ENCODE measurements at places on chromosomes 7 and 10. TPM values are rescaled to one million over a fixed set of nuclear protein-coding genes. Genes with fewer than 3 reads are reported as not detected.

- DNase-seq: no peak
Measured at GRCh38 chr10:17965649-17966235, 14.0 kb downstream of the SLC39A12 start.

DNA sequence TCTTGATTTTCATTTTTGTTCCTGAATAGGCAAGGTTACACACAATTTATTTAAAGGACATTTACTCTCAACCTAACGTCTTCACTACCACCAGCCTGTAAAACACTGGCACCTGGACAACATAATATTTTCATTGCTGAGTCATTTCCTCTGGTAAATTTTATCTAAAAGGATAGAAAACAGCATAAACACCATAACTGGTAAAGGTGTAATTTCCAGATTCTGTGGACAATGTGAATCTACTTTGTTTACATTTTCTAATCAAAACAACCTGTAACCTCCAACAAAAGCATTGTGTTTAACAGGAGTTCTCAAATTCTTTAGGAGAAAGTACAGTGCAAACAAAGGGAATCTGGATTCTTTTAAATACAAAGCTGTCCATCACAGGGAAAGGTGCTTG is 472.0 kb upstream of the AKR1E2 start:
- no peak for DNase-seq

- DNase-seq: no peak
Measured at GRCh38 chr7:138974675-138975292, 6.4 kb downstream of the KIAA1549 start.

DNA sequence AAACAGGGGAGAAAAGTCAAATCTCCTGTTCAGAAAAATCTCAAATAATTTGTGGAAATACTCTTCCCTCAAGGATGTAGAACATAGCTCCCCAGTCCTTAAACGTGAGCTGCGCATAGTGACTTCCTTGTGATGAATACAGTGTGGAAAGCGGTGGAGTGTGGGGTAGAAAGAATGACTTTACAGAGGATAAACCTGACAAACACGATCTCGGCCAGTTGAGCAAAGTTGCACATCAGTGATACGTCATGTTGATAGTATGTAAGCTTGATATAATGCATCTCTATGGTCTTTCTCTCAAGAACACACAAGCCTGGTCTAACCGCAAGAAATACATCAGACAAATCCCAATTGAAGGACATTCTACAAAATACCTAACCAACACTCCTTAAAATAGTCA is 32.0 kb upstream of the ZCCHC24 start:
- no peak for DNase-seq

DNA sequence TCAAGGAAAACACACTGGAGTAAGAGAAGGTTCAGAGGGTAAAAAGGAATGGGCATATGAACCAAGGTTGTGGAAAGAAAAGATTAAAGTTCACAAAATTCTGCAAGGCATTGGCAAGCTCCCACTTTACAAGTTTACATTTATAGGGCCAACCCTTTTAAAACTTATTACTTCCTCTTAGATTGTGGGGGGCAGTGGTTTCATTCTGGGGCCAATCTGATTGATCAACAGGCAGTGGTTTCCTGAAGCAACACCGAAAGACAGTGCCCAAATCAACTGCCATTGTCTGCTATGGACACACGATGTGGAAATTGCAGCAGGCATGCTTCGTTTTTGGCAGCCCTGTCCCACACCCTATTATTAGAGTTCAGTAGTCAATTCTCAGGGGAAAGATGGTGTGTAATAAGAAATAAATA is 154.0 kb downstream of the SGMS1 start:
- no peak for DNase-seq

DNA sequence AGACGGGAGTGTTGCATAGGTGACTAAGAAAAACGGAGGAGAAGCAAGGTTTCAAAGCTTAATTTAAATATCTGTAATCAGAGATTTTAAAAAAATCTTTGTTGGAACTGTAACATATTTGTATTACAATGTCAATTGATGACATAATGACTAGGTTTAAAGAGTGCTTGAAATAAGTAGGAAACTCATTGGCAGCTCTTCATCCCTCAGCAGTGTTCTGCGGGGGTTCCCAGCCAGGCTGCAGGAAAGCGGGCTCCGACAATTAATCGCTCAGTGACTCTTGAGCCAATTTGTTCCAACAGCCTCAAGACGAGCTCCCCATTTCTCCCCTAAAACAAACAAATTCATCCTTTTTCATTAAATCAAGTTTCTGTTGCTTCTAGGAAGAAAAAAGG is 22.6 kb downstream of the CPXM2 start:
- DNase-seq: no peak

DNA sequence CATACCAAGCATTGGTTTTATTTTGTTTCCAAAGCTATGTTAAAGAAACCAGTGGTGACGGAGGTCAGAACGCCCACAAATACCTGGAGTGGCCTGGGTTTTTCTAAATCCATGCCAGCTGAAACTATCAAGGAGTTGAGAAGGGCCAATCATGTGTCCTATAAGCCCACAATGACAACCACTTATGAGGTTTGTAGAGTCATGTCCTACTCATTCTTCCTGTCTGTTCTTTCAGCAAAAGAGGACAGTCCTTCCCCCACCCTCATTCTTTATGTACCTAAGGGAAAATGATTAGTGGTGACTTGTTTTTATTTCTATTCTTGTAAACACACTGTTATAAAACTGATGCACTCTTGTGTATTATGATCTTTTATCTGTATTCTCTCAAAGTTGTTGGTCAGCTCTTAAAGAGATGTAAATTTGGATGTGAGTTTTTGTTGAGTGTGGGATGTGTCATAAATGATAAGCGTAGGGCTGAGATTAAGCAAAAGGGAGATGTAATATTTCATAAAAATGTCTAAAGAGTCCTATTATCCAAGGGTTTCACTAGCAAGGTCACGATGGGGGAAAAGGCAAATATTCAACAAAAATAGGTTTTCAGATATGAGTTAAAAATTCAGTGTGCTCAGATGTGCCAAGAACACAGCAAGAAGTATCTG is 294.4 kb downstream of the BICC1 start:
- DNase-seq: no peak

GRCh38 chr10:99008054-99008453 is 227.6 kb downstream of the HPSE2 start:
- no peak for DNase-seq

DNA sequence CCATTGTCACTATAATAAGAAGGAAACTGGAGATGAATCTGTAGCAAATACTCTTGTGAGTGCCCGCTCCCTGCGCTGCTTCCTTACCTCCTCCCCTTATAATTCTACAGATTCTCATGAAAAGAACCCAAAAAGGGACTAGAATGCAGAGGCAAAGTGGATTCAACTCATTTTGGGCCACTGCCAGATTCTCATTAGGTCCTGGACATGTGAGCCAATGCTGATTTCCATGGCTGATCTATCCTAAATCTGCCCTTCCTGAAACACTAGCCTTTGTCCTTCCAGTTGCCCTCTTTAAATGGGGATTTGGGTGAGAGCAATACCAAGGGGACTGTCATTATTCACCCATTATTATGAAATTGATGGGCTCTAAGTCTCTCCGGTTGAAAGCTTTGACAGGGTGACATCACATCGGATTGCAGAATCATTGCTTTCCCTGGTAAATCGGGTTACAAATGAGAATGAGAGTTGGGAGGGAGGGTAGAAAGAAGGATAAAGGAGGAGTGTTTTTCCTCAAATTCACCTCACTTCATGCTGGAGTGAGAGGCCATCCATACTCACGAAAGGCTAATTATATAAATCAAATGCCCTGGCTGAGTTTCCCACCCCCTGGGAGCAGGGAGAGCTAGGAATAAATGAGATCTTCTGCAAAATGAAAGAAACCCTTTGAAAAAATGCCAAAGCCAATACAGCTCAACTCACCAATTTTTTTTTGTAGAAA is 37.5 kb downstream of the PTN start:
- no peak for DNase-seq

- DNase-seq: no peak
Measured at GRCh38 chr10:69486922-69487730, 35.9 kb downstream of the TSPAN15 start.

DNA sequence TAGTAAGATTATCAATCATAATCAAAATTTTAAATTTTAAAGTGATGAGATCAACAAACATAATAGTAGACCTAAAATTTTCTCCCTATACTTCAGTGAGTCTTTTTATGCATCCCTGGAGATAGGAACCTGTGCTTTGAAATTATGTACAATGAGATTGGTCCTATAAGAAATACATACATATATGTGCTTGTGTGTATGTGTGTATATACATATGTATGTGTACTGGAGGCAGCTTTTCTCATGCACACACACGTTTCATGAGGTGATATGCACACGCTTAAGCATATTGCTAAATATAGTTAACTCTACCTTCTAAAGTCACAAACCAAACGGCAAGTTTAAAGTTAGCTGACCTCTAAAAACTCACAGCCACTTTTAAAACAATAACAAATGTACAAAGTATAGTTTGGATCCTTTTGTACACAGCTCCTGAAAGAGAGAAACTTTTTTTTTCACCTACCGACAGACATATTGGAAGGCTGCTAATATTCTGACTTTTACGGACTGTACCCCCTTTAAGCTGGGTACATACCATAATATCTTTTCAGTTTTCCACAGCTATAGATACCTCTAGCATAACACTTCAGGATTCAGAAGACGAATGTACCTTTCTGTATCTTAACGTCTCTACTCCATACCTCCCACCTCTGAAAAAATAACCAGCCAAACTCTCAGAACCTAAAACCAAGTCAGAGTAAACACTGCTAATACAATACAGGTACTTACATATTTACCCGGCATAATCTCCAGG is 3.3 kb downstream of the ITGB1 start:
- no peak for DNase-seq

- DNase-seq: no peak
Measured at GRCh38 chr10:13502380-13502779, 26.4 kb downstream of the BEND7 start.

- no peak for DNase-seq
Measured at GRCh38 chr10:43570971-43571370, 3.4 kb downstream of the ZNF239 start.

DNA sequence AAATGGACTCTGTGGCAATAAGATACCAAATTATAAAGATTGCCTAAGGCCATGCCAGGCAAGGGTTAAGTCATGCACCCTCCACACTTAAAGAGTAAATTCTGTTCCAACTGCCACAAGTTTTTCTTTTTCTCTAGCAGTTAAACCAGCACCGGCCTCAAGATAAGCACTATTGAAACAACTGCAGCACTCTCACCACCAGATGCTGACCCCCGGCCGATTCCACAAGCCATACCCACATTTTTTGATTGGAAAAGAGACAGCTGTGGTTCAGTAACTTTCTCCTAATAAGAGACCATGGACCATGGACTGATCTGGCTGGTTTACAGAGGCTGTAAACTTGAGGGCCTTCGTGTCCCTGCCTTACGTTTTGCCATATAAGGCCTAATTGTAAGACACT is 44.9 kb downstream of the GRM8 start:
- no peak for DNase-seq

- no peak for DNase-seq
Measured at GRCh38 chr7:83732305-83732704, 83.4 kb upstream of the SEMA3E start.

GRCh38 chr10:22834471-22834870 is 93.4 kb upstream of the ARMC3 start:
- no peak for DNase-seq

DNA sequence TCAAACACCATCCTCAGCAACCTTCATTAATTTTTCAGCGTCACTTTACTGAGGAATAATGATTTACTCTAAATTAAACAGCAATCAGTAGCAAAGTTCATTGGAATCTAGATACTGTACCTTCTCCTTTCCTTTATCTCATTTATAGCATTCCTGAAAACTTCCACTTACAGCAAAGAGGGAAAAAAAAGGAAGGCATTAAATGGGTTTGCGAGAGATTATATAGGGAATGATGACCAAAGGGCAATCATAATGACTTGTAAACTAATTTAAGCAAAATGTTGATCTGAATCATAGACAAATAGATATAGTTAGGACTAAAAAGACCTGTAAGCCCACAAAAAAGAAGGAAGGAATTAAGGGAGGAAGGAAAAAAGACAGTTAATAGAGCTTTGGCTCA is 42.0 kb downstream of the IPMK start:
- no peak for DNase-seq

PHKG1 gene
- total RNA-seq: 30.0 TPM

STAG3 gene
- 0.40 TPM for total RNA-seq

GSTO2 gene
- total RNA-seq: 0.93 TPM

AKR1C4 gene
- total RNA-seq: not detected

ANXA8 gene
- not detected for total RNA-seq

RGR gene
- total RNA-seq: 3.1 TPM

ENTPD7 gene
- total RNA-seq: 2.7 TPM

TAS2R4 gene
- total RNA-seq: 0.28 TPM

All from heart right ventricle (tissue), 16 donors.